Naive B cell (primary cell): ENCODE measurements at places on chromosomes 4 and X.

DNA sequence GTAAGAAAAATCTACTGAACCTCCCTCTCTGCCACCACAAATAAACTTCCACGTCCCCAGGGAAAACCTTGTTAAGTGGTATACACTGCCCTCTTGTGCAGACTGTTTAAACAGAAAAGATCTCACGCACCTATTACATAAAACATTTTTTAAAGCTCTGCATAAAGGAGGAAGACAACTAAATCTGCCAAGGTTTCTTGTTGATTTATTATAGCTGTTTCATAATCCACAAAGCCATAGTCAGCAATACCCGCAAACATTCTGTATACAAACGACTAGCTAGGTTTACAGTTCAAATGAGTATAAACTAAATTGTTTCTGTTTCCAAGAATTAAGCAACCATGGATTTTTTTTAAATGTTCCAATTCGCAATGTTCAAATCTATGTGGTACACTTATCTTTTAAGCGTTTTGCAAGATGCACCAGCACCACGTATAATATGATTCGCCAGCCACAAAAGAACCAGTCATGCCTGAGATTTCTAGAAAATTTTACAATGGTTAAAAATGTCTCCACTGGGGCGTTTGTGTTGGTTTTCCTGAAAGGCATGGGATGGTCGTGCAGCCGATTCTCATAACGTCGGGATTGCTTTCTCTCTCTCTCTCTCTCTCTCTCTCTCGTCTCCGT is 164.6 kb downstream of the PRKX start:
- no peak for DNase-seq
- H3K36me3 ChIP-seq = no peaks in the 10 kb centered on the region
- no peak overlapping the region for H3K4me3 ChIP-seq
- H3K4me1 ChIP-seq = no peaks in the 10 kb centered on the region
- no peaks in the 10 kb centered on the region for H3K27me3 ChIP-seq

DNA sequence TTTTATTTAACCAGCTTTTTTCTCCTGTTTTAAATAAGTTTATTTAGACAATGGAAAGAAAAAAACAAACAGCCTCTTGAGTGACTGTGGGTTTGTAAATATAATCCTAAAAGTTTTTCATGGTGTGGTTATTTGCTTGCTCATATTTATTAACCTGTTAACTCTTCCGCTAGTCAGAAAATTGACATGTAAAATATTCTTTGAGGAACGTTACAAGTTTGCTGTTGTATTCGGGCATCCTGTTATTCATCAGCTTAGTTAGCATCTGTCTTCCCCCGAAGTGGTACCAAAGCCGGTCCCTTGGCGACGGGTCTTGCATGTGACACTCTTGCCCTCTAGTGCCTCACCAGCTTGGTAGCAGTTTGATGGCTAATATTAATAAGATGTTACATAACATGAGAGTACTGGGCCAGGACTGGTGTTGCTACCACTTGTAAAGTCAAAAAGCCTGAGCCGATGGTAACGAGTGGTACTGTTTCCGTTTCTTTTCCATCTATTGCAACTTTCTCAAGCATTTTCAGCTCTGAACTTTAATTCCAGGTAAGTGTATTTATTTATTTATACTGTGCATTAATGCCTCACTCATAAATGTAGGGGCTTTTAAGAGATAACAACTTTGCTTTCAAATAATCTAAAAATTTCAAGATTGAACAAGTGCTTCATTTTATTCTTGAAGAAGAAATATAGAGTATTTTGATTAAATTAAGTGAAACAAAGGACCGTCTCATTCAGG is at the start of gene NDST3:
Gene NDST3 (plus strand): TSS at position 434 of the 733 bp plus-strand sequence. CDS start 19,425 bp downstream, outside the sequence.
- H3K4me3 ChIP-seq = no peak within 1 kb of the TSS
- H3K27ac ChIP-seq = no peak within 1 kb of the TSS
- no peaks in the 10 kb centered on the region for H3K4me1 ChIP-seq
- H3K27me3 ChIP-seq = peaks cover 38% of the 10 kb centered on the region
- no peaks in the 10 kb centered on the region for H3K36me3 ChIP-seq

- DNase-seq = no peak
- no peak overlapping the region for H3K27ac ChIP-seq
- no peak overlapping the region for H3K4me3 ChIP-seq
- H3K27me3 ChIP-seq = no peaks in the 10 kb centered on the region
These were observed 218.7 kb upstream of the SPOCK3 start for GRCh38 chr4:167452922-167453430.

GRCh38 chr4:153039542-153040185 is 103.5 kb downstream of the FHDC1 start:
- no peaks in the 10 kb centered on the region for H3K27me3 ChIP-seq
- H3K4me1 ChIP-seq = peaks cover 11% of the 10 kb centered on the region
- no peak overlapping the region for H3K27ac ChIP-seq
- H3K36me3 ChIP-seq = peaks cover 7% of the 10 kb centered on the region

DNA sequence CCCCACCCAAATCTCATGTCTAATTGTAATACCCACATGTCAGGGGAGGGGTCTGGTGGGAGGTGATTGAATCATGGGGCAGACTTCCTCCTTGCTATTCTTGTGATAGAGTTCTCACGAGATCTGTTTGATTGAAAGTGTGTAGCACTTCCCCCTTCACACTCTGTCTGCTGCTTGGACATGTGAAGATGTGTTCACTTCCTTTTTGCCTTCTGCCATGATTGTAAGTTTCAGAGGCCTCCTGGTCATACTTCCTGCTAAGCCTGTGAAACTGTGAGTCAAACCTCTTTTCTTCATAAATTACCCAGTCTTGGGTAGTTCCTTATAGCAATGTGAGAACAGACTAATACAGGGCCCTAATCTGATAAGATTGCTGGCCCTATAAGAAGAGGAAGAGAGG is 1514.8 kb downstream of the RPA4 start:
- H3K4me1 ChIP-seq = no peaks in the 10 kb centered on the region
- no peak overlapping the region for H3K4me3 ChIP-seq
- H3K36me3 ChIP-seq = peaks cover 3% of the 10 kb centered on the region
